ENCODE measurements at places on chromosomes 5 and 9. TPM values are rescaled to one million over a fixed set of nuclear protein-coding genes. Genes with fewer than 3 reads are reported as not detected.

SLC36A2 gene
- not detected for total RNA-seq

AOPEP gene
- 112 TPM for total RNA-seq

BARHL1 gene
- total RNA-seq: not detected

FRMPD1 gene
- total RNA-seq: under 0.01 TPM

CDH9 gene
- not detected for total RNA-seq
